Effector memory CD4-positive, alpha-beta T cell (primary cell): ENCODE measurements at places on chromosomes 6 and 20.

GRCh38 chr20:47438464-47439381 lies 63.0 kb upstream of the NCOA3 start:
- no peak for DNase-seq

DNA sequence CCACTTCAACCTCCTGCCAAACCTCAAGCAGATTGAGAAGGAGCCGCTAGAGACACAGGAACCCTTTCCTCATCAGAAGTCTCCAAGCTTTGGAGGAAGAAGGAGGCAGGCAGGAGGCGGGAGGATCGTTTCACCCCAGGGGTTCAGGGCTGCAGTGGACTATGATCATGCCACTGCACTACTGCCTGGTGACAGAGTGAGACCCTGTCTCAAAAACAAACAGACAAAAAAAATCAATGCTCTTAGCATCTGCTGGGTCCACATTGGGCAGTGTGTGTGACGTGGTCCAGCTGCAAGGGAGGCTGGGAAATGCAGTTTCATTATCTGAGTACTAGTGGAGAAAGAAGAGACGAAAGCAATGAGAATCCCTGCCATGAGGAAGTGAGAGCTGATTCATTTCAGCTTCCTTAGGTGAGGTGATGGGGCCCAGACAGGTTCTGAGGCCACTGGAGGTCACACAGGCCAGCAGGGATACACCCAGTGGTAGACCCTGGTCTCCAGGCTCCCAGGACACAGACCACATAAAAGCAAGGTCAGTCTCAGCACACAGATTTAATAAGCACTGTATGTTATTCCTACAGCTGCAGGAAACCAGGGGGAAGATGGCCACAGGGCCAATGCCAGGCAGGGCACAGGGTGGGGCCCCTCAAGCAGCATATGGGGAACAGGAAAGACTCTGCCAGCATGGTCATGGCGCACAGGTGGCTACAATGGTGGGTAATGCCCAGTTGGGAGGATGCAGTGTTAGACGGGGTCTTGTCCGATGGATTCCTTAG lies 4.3 kb downstream of the GFRA4 start:
- DNase-seq = no peak

DNA sequence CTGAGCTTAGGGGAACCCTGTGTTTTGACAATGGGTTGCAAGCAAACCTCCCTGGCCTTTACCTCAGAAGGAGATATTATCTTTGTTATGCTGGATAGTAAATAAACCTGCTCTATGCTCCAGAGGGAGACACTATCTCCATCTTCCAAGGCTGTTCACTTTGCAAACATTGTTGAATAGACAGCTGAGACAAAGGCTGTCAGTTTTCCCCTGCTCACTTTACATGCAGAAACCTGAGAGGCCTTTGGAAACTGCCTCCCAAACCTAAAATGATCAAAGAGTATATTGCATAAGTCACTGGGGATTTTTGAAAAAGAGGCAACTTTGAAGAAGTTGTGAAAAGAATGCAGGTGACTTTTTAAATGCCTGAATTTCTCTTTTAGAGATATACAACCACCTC lies 61.6 kb downstream of the MRAP2 start:
- no peak for DNase-seq

GRCh38 chr6:166906376-166907044 lies 49.8 kb downstream of the RNASET2 start:
- no peak for DNase-seq

DNA sequence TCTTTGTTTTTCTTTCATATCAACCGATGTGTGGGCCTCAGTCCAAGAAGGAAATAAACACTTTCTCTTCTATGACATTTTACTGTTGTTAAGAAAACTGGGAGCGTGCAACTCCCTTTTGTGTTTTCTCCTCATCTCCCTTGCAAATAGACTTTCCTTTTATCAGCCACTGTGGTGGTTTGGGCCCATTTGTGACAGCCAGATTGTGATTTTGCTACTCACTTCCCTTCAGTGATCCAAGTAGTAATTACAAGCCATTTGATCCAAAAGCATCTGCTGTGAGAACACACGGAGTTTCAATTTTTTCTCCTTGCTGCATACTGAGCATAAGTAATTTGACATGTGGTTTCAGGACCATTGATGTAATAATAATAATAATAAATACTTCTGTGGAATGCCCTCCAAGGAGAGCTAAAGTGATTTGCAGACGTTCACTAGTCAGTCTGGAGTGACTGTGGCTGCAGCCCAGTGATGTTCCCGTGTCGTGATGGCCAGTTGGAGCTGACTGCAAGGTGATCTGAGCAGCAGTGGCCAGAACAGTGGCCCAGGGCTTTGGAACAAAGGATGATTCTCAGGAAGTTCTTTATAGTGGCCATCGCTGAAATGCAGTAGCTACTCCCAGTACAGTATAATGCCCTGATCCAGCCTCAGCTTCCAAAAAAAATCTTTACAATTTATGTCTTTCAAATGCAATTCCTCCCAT lies 91.9 kb upstream of the CLDN20 start:
- no peak for DNase-seq

DNA sequence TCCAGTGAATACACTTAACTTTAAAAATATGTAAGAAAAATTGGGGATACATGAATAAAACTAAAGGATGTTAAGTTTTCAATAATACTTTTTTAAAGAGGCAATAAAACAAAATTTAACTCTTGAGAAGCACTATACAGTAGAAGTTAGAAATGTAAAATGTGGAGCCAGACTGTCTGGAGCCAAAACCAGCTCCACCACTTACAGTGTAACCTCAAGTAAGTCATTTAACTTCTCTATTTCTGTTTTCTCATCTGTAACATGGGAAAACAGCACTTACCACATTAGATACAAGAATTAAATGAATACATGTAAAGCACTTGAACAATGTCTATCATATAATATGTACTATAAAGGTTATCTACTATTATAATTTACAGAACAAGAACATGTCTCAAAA lies 6.7 kb downstream of the ATG5 start:
- no peak for DNase-seq

- DNase-seq = no peak
Measured at GRCh38 chr6:128079021-128079420, 178.2 kb upstream of the THEMIS start.

DNA sequence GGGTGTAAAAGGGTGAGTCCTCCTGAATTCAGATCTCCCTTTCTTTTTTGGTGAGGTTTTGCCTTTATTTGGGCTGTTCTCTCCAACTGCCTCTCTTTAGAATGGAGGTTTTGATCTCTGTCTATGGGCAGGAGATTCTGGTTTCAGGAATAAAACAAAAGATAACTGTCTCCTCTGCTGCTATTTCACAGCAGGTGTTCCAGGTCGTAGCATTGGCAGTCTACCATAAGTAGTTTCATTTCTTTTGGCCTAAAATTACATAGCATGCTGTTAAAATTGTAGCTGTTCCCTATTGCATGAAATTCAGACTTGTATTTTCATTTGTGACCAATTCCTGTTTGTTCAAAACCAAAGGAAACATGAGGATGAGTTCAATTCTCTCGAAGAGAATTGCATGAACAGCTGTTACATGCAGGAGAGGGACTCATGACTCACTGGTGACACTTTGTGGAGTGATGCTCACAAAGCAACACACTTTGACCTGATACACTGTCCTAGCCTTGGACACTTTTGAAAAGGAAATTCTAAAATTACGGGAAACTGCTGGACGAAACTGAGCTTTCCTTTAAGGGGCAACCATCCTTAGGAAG lies 76.8 kb upstream of the SIRPG start:
- DNase-seq = no peak

- no peak for DNase-seq
Measured at GRCh38 chr6:102520966-102521365, 1127.5 kb downstream of the GRIK2 start.

DNA sequence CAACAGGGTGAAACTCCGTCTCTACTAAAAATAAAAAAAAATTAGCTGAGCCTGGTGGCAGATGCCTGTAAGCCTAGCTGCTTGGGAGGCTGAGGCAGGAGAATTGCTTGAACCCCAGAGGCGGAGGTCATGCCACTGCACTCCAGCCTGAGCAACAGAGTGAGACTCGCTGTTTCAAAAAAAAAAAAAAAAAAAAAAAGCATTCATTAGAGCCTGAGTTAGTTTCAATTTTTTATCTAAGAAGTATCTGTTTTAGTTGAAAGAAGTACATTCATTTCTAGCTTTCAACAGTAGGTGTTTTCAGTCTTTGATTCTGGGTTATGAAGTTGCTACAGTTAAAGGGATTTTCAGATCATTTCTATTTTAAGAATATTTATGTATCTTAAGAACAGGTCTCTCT lies 42.2 kb downstream of the ZNF292 start:
- no peak for DNase-seq

GRCh38 chr20:5580940-5581708 lies 169.1 kb upstream of the SHLD1 start:
- DNase-seq = no peak

GRCh38 chr6:167078745-167079144 lies 44.2 kb upstream of the CCR6 start:
- DNase-seq = no peak

DNA sequence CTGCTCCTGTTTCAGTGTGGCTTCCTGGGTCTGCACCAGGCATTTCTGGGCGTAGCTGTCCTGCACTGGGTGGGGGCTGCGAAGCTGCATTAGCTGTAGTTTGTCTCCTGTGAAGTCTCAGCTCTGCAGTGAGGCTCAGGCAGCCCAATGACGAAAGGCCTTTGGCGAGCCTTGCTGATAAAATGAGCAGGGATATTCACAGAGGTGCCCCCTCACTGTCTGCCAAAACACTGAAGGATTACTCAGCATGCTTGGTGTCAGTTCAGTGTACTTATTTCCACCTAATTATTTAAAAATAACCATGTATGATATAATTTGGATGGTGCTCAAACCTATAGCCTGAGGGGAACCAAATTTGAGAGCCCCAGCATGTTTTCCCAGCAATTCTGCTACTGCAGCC lies 73.5 kb downstream of the ECT2L start:
- no peak for DNase-seq

DNA sequence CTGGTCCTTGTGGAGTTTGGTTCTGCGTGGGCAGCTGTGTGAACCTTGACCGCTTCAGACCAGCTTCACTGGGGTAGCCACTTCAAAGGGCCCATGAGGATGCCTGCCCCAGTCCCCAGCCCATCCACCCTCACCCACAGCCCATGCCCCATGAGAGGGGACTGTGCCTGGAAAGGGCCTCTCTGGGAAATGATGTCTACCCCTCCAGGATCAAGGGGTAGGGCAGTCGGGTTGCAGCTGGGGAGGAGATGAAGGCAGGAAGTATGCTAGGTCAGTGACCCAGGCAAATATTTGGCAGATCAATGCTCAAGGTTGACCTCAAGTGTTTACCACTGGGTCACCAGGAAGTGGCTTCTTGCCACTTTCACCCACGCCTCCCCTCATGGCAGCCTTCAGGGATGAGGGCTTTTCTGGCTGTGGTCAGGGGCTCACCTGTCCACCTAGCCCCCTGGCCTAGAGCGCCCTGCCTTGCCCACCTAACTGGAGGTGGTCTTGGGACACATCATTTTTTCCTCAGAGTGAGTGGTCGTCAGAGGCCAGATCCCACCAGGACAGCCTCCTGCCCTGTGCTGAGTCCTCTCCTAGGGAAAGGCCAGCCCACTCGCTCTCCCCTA lies 109.5 kb downstream of the SNX5 start:
- DNase-seq = no peak
